ENCODE measurements at places on chromosomes 12 and 14.

GRCh38 chr12:93229494-93230325, 148.0 kb upstream of the NUDT4 start:
- DNase-seq = no peak

DNA sequence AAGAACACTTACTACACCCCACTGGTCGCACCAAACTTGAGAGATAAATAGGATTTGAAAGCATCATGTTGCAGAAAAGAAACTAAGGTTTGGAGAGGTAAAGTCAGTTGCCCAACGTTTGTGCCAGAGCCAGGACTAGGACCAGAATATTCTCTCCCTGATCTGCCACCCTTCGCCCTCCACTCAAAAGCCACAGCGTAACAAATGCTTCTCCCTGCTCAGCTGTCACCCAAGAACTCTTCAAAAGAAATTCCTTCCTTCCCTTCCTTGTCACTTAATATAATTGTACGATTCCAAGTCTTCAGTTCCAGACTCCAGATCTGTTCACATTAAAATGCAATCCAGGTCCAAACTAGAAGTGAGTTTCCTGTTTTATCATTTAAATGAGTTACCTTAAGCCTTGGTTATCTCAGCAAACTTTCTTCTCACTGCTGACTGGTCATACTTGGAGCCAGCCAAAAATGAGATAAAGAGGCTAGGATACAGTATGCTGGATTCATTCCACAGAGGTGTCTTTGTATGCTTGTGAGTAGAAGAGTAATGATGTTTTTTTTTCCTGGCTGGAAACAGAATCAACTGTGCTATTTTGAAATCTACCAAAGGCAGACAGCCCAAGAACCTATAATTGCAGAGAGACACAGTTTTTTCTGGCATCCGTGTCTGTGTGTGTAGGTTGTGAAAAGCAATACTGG, 12.8 kb upstream of the PPFIBP1 start:
- no peak for DNase-seq

DNA sequence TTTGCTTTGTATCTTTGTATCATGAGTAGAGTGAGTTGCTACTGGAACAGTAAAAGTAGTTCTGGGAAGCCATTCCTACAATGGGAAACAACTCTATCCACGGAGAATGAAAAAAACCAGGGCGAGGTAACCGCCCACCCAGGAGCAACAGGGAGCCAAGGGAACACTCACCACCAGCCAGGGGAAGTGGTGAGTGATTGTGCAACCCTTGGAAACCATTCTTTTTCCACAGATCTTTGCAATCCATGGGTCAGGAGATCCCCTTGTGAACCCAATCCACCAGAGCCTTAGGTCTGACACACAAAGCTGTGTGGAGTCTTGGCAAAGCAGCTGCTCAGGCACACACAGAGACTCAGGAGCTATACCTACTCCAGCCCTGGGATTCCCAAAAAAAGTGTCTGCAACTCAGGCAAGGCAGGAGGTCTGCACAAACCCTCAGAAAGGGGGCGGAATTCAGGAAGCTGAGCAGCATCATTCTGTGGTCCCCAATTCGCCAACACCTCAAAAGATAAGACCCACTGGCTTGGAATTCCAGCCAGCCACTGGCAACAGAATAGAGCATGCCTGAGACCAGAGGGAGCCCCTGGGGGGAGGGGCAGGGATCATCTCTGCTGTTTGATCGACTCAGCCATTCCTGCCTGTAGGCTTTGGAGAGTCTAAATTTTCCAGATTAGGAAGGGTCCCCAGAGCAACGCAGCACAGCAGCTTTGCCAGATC, 52.1 kb upstream of the PPFIA2 start:
- DNase-seq = no peak

GRCh38 chr12:89977405-89978085, 268.9 kb upstream of the ATP2B1 start:
- DNase-seq = no peak

DNA sequence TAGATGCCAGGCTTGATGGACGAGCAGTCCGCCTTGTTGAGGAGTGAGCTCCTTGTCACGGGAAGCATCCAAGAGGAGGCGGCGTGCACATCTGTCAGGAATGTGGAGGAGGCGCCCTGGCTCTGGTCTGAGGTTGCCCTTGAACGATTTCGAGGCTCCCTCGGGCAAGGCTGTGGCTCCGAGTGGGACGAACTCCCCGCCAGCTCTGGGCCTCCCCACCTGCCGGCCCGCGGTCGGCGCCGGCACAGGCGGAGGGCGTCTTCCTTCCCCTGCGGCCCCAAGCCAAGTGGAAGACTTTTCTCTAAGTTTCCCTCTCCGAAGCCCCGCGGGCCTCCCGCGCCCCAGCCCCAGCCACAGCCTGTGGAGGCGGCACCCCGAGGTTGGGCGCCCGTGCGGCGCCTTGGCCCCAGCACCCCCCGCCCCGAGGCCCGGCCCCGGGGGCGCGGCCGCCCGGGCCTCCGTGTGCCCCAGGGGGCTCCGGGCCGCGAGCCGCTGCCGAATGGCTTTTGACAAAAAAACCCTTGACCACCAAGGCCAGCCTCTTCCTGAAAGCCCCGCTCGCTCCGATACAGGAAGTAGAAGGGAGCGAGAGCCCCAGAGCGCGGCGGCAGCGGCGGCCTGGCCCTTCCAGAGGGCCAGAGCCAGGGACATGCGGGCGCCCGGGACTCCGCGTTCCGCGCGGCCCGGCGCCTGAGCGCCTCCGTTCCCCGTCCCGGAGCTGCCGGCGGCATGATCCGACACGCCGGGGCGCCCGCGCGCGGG, at the start of gene RIN3:
Gene RIN3, plus strand, starts transcription at position 578 of the 762 bp plus-strand sequence. Its CDS starts 152 bp downstream, at position 730.
- no peak for DNase-seq

All from vagina (tissue), 2 donors.